Parietal lobe (tissue), 2 donors: ENCODE measurements at places on chromosomes 12 and 14. TPM values are rescaled to one million over a fixed set of nuclear protein-coding genes. Genes with fewer than 3 reads are reported as not detected.

Gene CRIP2
- total RNA-seq = 104 TPM

Gene KRT85
- total RNA-seq = not detected

Gene TESPA1
- not detected for total RNA-seq

Gene MSRB3
- 3.4 TPM for total RNA-seq

Gene CLEC9A
- total RNA-seq = not detected

Gene EXOC3L4
- not detected for total RNA-seq

Gene CPNE8
- 9.7 TPM for total RNA-seq

Gene STRN3
- total RNA-seq = 107 TPM

Gene POLE
- total RNA-seq = 95.2 TPM

Gene HOTAIR
- not detected for total RNA-seq

Gene SLCO1B1
- total RNA-seq = not detected

Gene INSM2
- total RNA-seq = not detected

Gene IAPP
- total RNA-seq = not detected

Gene TAC3
- total RNA-seq = 0.94 TPM

Gene SERPINA1
- total RNA-seq = 1.9 TPM

Gene OR6C2
- not detected for total RNA-seq

Gene STAB2
- total RNA-seq = not detected
